COR-L47 (cell line): ENCODE measurements at places on chromosomes 2 and 18.

DNA sequence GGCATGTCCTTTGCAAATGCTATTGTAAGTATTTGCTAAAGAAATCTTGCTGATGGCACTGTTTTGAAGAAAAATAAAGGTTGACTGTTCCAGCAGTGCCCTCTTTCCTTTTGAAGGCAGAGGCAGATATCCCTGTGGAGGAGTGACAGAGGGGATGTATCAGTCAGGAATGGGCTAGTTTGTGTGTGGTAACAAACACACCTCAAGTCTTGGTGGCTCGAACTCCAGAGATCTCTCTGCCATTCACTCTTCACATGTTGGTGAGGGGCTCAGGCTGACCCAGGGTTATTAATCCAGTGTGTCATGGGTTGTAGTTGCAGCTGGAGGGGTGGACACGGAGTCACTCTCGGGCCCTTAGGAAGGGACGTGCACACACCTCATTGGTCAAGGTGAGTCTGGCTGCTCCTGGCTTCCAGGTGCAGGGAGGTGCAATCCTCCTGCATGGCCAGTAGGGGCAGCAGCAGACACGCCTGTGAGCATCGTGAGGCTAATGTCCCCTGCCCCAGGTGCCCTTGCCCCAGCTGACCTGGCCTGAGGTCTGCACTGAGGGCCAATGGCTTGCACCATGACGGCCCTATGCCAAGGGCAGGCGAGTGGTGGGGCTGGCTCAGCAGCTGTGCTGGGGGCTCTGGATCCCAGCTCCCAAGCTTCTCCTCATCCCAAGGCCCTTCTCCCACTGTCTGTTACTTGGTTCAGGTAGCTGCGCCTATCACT is 146.5 kb downstream of the ASB1 start:
- DNase-seq, result no peak

- no peak for DNase-seq
Observed at GRCh38 chr2:25056098-25056821, 14.4 kb downstream of the EFR3B start.

GRCh38 chr2:116142644-116143227 is 1671.8 kb upstream of the DDX18 start:
- DNase-seq, result no peak

DNA sequence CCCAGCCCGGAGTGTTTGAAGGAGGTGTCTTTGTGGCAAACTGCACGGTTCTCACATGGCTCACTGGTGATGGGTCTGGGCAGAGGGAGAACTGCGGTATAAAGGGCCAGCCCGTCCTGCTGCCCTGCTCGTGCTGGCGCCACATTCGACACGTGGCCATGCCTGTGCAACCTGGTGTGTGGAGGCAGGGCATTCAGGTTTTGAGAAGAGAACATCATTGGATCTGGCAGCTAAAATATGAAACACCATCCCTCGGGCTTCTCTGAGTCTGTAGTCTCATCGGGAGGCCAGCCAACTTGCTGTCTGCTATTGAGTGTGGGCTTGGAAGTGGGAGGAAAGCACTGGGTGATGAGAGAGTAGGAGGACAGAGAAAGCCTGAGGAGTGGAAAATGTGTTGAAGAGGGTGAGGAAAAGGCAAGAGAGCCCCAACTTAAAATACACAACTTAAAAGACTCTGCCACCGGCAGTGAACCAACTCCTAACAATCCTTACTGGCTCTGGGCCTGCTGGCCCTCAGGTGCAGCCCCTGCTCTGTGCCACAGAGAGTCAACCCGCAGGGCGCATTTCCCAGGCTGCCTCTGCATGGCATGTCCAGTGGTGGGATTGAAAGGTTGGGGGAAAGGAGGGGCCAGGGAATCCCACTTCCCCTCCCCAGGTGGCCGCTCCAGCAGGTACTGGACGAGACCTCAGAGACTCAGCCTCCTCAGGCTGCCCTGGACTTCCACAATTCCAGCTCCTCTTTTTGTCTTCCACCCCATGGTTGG is 112.7 kb upstream of the DLX2 start:
- DNase-seq, result no peak

DNA sequence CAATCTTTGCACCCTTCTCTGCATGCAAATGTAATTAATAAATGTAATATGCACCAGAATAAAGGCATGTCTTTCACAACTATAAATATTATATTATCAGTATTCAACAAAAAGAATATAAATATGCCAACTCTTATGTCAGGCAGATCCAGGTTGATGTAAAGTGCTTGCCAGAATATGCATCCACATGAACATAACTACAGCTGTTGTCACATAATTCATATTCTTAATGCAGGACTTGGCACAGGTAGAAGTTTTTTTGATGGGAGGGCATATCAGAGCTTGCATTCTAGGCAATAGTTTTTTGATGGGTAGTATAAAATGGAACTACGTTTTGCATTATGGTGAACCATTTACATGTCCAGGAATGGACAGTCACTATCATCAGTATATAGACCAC is 544.3 kb downstream of the ZNF804A start:
- no peak for DNase-seq

GRCh38 chr2:66481100-66481549 is 46.2 kb downstream of the MEIS1 start:
- no peak for DNase-seq

DNA sequence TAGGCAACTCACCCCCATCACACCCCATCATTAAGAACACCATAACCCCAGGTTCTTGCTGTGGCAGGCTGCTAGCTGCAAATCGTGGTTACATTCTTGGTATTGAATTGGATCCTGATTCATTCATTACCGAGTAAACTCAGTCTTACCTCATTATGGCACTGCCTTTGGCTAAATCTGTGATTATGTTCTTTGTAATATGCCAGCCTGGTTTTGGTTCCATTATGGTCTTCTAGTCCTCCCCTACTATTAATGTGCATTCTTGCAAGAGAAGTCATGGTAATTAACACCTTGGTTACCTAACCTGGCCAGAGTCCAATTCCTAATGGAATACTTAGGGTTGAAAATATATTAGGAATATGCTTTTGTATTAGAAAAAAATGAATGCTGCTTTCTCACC is 258.9 kb upstream of the APCDD1 start:
- peak; percentile 72 for DNase-seq

DNA sequence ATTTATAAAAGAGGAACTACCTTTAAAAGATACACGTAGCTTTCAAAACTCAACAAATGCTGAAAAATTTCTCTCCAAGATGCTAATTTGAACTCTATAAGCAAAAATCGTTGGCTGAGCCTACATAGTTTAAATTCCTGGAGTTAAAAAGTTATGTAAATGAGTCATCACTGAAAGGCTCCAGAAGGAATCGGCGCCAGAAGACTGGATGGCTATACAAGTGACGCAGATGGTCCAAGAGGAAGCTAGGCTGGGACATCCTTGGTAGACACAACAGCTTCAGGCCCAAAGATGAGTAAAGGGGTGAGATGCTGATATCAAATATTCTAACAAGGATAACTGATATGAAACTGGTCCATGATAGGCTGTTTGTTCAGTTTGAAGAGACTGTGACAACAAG is 22.8 kb upstream of the DNAH6 start:
- no peak for DNase-seq

GRCh38 chr2:85988914-85989270 is 100.1 kb upstream of the ST3GAL5 start:
- DNase-seq, result no peak

- no peak for DNase-seq
Observed at GRCh38 chr2:188922191-188922590, 52.0 kb upstream of the COL3A1 start.

DNA sequence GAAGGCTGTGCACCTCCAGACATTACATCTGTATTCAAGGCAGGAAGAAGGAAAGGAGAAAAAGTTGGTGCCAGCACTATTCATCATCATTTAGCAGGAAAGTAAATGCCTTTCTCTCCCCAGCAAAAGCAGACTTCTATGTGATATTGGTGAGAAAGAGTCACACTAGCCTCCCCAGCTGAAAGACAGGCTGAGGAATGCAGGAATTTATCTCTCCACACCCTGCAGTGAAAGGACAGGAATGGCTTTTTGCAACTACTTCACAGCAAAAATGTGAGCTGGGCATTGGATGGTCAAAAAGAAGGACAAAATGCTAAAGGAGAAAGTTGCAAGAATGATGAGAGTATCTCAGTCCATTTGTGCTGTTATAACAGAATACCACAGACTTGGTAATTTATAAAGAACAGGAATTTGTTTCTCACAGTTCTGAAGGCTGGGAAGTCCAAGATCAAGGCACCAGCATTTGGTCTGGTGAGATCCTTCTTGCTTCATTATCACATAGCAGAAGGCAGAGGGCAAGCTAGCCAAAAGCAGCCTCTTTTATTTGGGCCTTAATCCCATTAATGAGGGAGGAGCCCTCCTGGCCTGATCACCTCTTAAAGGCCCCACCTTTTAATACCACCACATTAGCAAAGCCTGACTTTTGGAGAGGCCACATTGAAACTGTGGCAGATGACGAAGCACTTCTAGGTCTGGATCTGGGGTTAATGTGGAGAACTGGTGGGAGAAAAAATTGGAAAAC is 388.1 kb upstream of the SLC14A2 start:
- no peak for DNase-seq

- DNase-seq, result no peak
Observed at GRCh38 chr18:76401498-76401897, 93.5 kb downstream of the ZNF516 start.

DNA sequence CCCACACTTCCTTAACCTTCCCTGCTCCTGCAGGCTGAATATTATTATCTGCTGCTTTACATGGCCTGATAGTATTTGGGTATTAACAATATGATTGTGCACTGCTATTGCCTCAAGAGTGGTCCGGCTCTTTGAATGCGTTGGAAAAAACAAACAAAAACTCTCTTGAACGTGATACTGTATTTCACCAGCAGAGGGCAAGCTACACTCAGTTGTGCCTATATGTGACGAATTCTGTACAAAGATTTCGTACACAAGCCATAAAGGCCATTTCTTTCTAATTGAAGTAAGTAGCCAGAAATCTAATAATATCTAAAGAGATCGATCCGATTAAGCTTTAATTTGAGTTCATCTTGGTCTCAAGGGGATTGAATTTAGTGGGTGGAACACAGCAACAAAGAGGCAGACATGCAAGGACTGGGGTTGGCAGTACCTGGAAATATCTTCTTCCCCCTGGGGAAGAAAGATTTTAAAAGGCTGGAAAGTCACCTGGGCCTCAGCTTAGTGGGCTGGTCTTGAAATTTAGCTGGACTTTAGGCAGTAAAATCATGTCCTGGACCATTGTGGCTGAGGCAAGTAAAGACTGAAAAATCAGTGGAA is 49.3 kb upstream of the RAB6D start:
- peak; percentile 45 for DNase-seq

DNA sequence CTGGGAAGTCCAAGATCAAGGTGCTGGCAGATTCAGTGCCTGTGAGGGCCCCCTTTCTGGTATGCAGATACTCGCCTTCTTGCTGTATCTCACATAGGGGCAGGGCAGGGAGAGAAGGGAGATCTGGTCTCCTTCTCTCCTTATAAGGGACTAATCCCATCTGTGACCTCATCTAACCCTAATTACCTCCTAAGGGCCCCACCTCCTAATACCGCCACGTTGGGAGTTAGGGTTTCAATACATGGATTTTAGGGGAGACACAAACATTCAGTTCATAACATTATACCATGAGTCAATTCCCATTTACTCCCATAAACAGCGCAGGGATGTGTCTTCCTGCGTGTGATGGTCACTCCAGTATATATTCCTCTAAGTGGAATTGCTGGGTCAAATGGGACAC is 73.8 kb upstream of the TXNDC2 start:
- DNase-seq, result no peak

DNA sequence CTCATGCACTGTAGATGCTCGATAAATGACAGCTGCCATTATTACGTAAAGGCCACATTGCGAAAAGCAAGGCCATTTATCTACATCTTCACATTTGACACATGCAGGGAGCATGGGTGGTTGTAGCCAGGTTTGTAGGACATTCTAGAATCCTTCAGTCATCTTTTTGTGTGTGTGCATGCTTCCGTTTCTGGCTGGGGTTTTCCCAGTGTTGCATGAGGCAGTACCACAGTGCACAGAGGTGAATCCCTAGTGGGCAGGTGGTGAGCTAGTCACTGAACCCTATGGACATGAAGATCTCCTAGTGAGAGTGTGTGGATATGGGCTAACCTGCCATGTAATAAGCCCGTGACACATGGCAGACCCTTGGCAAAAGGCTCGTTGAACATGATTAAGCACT is 151.8 kb upstream of the SLC14A2 start:
- DNase-seq, result no peak

- no peak for DNase-seq
Observed at GRCh38 chr2:136251885-136252585, 134.1 kb upstream of the CXCR4 start.

DNA sequence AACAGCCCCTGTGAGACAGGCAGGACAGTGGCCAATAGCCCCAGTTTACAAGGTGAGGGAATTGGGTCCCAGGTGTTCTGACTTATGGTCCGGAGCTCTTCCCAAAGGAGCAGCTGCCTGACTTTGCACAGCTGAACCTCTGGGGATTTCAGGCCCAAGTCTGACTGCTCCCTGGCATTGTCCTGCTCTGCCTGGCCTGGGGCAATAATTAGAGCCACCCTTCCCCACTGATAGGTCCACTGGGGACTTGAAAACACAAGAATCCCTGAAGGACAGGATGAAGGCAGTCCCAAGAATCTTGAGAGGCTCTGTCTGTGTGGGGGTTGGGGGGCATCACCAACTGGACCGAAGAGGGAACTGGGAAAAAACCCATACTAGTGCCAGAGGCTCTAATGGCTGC is 3.7 kb upstream of the FEV start:
- no peak for DNase-seq

DNA sequence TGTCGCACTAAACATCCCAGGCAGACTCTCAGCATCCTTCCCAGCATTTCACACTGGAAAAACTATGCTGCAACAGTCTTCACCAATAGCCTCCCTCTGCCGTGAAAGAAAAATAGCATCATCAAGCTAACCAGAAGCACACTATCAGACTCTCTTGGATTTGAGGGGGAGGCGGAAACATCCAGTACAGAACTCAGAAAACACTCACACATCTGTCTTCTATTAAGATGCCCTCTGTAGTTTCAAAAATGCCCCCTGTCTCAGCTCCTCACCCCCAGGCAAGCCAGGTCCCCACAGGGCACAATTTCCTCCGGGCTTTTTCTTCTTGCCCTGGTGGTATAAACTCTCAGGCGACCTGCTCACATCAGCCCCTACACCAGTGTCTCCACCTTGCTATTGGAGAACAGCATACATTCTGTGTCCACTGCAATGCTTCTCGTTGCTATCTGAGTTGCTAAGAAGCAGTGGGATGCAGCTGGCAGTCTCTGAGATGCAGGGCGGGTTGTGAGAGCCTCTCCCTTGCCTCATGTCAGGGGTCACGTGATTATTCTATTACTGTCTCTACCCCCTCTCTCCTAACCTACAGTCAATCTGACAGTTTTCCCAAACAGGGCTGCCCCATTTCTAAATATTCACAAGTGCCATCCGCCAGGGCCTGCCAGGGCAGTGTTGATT is 189.9 kb downstream of the INO80D start:
- no peak for DNase-seq

- no peak for DNase-seq
Observed at GRCh38 chr18:56083097-56083521, 495.1 kb upstream of the TCF4 start.
